ENCODE measurements at places on chromosomes 7 and 10.

DNA sequence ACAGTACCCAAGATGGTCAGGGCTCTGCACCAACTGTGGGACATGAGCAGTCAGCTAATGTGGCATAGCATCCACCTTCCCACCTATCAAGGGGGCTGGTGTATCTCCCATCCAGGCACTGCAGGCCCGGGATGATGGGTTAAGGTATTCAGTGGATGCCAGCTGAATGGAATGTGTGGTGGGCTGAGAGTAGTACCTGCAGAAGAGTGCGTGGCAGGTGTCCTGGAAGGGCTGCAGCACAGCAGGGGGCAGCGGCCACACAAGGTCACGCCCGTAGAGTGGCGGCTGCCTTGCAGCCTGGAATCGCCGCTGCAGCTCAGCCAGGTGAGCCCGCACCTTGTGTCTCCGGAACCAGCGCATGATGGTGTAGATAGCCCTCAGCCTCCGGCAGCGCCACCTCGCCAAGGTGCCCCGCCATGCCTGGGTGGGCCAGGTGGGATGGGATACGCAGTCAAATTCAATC is 13.3 kb downstream of the MYO1G start:
- no peak for DNase-seq

DNA sequence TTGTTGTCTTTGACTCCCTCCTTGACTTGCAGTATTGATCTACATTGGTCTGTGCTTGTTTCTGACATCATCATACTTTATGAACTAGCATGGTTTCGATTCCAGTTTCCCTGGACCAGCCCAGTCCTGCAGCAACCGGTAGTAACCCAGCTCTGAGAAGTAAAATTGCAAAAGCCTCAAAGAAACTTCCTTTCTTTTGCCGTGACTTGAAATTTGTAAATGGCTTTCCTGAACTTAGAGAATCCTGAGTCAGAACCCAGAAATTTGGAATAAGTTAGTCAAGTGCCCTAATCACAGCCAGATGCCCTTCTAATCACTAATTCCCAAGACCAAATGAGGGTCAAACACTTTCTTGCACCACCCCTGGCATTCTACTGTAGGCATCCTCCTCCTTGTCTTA is 15.0 kb downstream of the TAS2R60 start:
- no peak for DNase-seq

GRCh38 chr7:43649755-43650274 is 66.9 kb downstream of the STK17A start:
- peak; percentile 94 for DNase-seq

DNA sequence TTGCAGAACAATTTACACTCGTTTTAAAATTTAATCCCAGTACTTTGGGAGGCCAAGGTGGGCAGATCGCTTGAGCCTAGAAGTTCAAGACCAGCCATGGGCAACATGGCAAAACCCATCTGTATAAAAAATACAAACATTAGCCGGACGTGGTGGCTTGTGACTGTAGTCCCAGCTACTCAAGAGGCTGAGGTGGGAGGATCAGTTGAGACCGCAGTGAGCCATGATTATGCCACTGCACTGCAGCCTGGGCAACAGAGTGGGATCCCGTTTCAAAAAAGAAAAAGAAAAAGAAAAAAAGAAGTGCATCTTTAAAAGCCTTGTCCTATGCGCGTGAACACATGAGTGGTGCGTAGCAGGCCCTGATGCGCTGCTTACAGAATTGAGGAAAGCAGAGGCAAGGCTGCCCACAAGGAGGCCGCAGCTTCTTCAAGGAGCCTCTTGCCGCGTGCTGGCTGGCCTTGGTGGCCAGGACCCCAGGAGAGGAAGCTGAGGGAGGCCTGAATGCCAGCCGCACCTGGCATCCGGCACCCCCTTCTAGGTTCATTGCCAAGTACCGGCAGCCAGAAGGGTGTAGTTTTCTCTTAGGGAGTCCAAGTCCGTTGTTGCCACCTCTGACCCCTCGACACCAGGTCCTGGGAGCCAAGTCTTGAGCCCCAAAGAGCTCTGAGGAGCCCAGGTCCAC is 124.5 kb downstream of the UBE2H start:
- no peak for DNase-seq

- DNase-seq: no peak
Measured at GRCh38 chr10:61751599-61751998, 88.9 kb downstream of the CABCOCO1 start.

- DNase-seq: peak; percentile 15
Measured at GRCh38 chr7:89002981-89003956, 207.7 kb upstream of the TEX47 start.

DNA sequence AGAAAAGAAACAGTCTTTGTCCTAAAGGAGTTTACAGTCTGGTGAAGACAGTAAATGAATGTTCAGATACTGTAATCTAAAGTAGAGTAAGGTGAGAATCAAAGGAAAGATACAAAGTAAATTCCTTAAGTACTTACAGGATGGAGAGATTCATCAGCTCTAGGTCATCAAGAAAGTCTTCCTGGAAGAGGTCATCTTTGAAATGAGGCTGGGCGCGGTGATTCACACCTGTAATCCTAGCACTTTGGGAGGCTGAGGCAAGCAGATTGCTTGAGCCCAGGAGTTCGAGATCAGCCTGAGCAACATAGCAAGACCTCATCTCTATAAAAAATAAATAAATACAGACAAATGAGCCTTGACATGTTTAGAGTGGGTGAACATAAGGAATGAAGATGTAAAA is 18.3 kb downstream of the FHIP2A start:
- no peak for DNase-seq

DNA sequence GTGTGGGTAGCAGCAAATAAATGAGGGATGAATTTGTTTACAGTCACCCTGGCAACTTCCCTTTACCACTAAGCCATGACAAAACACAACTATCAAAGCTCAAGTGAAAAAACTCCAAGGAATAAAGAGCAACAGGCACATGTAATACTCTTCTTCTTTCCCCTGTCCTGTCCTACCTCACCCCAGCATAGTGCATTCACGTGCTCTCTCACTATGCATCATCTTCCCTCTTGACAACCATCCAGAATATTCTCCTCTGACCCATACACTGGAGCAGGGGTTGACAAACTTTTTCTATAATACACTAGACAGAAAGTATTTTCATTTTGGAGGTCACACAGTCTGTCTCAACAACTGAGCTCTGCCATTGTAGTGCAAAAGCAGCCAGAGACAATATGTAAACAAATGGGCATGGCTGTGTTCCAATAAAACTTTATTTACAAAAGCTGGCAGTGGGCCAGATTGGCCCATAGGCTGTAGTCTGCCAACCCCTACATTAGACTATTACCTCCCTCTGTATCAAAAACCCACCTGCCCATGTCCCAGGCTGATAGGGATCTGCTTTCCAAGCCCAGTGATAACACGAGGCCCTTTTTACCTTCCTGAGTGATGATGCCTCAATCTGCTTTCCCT is 354.5 kb downstream of the FGFR2 start:
- DNase-seq: no peak

- no peak for DNase-seq
Measured at GRCh38 chr10:21969326-21970287, 33.9 kb downstream of the DNAJC1 start.

- DNase-seq: no peak
Measured at GRCh38 chr7:15292138-15292537, 269.7 kb downstream of the AGMO start.

DNA sequence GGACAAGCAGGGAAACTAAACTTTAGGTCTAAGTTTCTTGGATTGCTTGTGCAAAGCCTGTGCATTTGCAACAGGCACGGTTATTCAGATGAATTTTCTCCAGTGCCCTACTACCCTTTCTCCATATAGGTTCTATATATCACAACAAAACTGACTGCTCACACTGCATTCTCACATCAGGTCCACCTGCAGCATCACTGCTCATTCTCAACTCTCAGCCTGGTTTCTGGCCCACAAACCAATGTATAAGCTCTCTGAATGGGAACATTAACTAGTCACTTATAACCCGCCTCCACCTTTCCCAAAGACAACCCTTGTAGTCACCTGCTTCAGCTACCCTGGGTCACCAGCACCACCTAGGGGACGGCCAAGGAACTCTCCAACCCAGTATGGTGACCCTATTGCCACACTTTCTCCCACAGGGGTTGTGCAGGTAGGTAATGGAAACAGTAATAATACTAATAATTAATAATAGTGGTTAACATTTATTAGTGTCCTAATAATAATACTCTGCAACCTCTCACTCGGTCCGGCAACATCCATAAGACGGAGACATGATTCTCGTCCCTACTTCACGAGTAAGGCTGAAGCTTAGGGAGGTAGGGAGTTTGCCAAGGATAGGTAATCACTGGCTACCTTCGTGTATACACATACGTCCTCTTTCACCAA is 97.3 kb downstream of the CLEC2L start:
- DNase-seq: peak; percentile 19

GRCh38 chr10:117472872-117473271 is 69.7 kb upstream of the EMX2 start:
- DNase-seq: no peak

GRCh38 chr7:130494431-130494858 is 2.6 kb downstream of the MEST start:
- DNase-seq: no peak

GRCh38 chr10:95693071-95693667 is 558 bp downstream of the TCTN3 start:
- no peak for DNase-seq

DNA sequence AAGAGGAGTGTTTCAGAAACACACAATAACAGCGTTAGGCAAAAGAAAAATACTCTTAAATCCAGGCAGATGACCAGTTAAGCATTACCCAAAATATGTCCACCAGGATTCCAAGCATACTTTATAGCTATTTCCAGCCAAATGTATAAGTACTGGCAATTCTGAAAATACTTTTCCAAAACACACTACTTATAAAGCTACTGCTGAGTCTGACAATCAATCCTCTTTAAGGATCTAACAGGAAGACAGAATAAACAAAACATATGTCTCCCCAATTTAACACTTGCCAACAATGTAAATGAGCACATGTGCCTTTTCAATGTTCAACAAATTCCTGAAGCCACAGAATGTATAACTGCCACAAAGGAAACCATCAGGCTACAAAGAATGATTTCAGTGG is 370.9 kb downstream of the SORCS1 start:
- DNase-seq: no peak

DNA sequence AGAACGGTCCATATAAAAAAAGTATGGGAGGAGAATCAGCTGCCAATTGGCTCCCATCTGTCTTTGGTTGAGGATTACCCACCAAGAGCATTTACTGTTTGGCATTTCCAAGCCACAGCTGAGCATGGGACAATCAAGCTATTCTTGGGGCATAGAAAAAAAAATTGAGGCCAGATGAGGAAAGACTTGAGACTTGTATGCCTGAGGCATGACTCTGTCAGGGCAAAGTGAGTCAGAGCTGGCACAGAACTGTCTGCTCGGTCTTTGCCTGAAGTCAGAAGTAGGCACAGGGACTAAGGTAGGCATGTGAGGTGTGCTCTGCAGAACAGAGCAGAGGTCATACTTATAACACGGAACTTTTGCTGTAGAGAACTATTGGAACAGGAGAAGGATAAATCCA is 126.5 kb upstream of the CHRM2 start:
- DNase-seq: no peak

DNA sequence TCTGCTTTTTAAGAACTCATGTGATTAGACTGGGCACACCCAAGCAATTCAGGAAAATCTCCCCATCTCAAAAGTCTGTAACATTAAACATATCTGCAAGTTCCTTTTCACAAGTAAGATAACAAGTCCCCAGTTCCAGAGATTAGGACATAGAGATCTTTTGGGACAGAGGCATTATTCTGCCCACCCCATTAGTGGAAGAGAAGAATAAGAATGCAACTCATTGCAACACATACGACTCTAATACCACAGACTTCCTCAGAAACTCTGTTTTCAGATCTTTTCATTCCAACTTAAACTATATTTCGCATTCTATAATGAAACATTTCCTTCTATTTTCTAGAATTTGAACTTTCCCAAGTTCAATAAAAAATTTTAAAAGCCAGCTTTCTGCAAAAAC is 137.7 kb downstream of the SEMA3C start:
- no peak for DNase-seq

DNA sequence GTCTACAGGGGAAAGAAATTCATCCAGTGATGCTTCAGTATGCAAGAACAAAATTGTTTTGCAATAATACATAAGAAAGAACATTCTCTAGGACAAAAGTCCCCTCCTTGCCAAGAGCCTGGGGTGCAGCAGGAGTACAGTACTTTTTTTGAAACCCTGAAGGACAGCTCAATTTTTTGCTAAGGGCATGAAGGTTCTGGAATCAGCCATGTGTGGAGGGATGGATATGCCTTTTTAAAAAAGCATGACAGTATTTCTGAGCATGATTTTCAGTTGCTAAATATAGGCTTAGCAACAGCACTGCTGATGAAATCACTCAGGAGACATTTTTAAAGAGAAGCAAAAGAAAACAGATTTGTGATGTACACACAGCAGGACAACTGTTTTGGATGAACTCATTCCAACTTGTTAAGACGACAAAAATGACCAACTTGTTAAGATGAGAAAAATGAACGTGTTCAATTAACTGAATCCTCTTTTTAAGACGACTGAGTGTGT is 39.3 kb downstream of the HBP1 start:
- DNase-seq: no peak

DNA sequence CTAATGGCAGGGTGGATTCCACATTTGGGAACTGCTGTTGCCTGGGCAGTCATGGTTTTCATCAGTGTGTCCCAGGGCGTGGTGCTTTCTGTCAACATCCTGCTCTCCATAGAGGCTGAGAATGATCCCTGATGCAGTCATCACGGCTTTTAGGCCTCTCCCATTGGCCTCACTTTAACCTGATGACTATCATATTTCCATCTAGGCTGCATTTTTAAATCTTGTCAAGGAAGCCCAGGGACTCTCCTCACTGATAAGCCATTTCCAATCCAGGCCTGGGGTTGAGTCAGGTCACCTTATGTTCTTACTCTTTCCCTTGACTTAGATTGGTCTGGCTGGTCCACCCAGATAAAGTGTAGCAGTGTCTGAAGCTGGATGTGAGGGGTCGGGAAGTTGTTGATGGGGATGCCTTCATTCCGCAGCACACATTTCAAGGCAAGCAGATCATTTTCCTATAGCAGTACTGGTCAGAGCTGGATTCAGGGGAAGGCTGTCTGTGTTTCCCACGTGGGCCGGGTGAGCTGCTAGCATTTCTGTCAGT is 177.0 kb downstream of the AUTS2 start:
- DNase-seq: no peak

DNA sequence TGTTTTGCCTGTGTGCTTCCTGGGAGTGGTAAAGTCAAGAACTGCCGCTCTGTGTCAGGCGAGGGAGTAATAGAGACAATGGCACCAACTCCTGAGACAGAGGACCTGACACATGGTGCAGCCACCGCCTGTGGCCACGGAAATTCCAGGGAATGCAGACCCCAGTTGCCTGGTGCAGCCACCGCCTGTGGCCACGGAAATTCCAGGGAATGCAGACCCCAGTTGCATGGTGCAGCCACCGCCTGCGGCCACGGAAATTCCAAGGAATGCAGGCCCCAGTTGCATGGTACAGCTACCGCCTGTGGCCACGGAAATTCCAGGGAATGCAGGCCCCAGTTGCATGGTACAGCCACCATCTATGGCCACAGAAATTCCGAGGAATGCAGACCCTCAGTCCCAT is 8.7 kb downstream of the DIP2C start:
- no peak for DNase-seq

DNA sequence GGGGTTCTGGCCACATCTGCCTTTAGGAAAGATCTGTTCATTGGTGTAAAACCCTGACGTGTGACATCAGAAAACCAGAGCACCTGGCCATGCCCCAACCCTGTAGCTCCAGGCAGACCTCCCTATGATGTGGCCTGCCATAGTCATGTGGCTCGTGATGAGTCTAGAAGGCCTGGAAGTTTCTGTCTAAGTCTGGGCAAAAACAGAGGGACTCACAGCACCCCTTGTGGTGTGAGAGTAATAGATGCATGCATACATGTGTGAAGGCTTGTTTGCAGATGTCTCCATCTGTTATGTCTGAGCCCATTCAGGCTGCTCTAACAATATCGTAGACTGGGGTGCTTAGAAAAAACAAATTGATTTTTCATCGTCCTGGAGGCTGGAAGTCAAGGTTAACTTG is 309.3 kb downstream of the PAXIP1 start:
- no peak for DNase-seq

All from GM12864 (cell line).